Brain pericyte (primary cell): ENCODE measurements at places on chromosomes 4 and X.

GRCh38 chrX:53716328-53717088, 30.0 kb upstream of the HUWE1 start:
- DNase-seq = no peak

- DNase-seq = no peak
These were observed 2.0 kb downstream of the CHIC2 start for GRCh38 chr4:54062392-54062791.

DNA sequence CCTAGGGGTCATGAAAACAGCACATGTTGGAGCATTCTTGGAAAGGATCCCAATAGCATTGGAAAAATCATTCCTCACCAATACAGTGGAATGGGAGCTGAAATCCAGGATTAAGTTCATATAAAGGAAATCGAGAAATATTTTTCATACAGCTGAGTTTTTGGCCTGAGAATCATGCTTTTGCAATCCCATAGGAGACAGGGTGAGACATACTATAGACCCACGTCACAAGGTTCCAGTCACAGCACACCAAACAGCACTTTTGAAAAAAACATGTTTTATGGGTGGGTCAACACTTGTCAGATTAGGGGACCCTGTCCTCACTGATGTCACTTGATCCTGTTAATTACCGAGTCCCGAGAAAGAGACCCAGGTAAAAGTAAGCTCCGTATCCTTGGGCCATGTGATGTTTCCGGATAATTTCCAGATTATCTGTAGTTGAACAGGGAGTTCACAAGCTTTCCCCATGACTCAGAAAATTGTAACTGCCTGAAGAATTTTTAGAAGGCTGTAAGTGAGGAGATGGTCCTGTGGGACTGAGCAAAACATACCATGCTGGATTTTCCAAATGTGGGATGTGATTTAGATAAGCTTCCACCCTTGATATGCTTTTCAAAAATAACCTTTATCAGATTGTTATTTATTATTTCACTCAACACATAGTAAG, 80.9 kb upstream of the TLR3 start:
- no peak for DNase-seq

GRCh38 chr4:94302191-94302590, 40.4 kb downstream of the HPGDS start:
- DNase-seq = no peak

DNA sequence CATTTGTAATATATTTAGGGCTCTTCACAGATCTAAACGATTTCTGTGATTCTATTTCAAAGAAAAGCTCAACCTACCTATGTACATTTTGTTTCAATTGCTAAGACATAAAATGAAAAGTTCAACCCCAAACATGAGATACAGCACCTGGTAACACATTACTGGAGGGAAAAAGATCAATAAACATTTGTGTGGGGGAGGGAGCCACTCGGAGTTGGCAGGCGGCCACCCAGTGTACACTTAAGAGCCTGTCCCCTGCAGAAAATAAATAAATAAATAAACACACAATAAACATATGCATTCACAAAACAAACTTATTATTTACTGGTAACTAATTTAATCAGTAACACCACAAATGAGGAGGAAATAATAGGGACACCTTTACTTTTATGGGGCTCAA, 19.3 kb downstream of the PRSS48 start:
- DNase-seq = no peak

- no peak for DNase-seq
These were observed 39.5 kb downstream of the USP46 start for GRCh38 chr4:52619591-52619931.

GRCh38 chr4:15253349-15253748, 174.5 kb upstream of the C1QTNF7 start:
- no peak for DNase-seq

DNA sequence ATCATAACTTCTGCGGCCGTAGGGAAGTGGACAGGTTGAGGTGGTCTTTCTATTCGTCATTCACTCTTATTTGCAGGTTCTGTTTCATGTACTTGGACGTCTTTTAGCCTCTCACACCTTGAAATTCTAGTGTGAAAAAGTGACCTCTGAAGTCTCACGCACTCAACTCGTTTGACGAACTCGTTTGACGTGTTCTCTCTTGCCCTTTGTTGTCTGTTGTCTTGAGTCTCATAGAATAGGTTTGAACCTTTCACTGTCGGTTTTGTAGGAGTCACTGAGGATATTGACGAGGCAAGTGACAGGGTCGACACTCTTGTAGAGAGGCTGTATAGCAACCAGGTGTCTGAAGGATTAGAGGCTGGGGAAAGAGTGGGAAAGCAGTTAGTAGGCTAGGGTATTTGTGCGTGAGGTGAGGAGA, 1.1 kb upstream of the PGRMC2 start:
- DNase-seq = peak; percentile 27

DNA sequence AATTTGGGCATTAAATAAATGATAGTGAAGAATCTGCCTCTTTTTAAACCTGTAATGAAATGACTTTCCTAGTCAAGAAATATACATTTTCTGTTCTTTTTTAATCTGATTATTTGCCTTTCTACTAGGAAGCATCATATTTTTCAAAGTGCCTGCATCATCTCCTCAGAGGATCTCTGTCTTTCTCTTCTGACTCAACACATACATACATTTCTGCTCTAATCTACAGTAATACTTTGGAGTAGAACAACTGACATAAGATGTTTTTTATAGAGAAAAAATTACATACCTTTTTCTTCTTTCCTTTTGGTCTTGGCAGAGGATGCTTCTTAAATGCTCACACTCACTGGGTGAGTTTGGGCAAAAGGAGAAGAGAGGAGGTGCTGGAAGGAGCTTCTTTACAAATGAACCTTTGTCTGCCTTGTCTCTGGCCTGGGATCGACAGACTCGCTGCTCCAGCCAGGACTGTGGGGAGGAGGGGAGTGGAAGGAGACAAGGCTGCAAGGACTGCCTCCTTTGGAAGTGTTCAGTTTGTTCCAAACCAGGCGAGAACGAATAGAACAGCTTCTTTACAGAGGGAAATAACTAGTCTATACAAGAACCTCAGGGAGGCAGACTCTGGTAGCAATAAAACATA, at the start of gene SCRG1:
SCRG1 (minus strand) TSS at position 338 of the 637 bp plus-strand sequence. CDS start 7,702 bp downstream, outside the sequence.
- DNase-seq = no peak

GRCh38 chr4:53365121-53365485, 758 bp downstream of the SCFD2 start:
- DNase-seq = no peak

DNA sequence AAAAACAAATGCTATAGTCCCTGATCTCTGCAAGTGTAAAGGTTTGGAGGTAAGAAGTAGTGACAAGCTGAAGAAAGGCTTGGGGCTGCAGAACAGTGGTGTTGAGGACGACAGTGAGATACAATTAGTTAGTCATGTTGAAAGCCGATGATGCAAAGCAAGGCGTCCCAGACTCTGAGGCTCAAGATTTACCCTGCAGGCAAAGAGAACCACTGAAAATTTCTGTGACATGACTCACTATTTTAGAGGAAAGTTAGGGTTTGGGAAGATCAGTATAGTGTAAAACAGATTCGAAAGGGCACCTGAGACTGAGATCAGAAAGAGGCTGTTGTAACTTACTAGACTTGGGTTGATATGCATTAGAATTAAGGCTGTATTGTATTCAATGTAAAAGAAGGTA, 281.3 kb upstream of the FTHL17 start:
- DNase-seq = no peak

DNA sequence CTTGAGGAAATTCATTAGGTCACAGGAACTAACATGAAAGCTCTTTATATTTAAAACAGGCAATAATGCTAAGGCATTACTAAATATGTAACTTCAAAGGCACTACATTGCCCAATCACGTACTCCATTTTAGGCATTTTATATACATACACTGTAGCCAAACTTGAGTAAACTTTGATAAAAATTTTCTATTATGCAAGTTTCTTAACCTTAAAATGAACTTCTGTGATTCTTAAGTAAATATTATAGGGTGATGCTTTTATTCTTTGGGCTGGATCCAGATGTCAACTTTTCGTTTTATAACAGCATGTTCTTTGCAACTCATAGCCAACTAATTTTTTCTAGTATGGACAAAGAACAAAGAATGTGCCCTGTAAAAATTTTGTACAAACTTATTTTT, 28.3 kb upstream of the MAP9 start:
- DNase-seq = no peak

GRCh38 chrX:150790021-150790420, 96.8 kb downstream of the MTMR1 start:
- no peak for DNase-seq

DNA sequence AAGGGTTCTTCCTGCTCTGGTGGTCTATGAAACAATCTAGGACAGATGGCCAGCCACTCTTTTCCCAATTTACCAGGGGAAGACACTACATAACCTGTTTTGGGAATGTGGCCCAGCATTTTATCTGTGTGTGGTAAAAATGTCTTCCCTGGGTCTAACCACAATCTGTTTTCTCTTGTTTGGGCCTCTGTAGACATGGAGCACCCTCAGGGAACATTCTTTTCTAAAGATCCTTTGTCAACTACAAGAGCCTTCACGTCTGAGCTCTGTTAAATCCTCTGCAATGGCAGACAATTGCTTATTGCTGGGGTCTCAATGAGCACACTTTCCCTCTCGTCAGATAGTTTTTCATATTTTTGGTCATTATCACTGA, 35.5 kb downstream of the PLAC1 start:
- DNase-seq = no peak

- peak; percentile 31 for DNase-seq
These were observed 129.1 kb downstream of the FBXO8 start for GRCh38 chr4:174154215-174154854.

DNA sequence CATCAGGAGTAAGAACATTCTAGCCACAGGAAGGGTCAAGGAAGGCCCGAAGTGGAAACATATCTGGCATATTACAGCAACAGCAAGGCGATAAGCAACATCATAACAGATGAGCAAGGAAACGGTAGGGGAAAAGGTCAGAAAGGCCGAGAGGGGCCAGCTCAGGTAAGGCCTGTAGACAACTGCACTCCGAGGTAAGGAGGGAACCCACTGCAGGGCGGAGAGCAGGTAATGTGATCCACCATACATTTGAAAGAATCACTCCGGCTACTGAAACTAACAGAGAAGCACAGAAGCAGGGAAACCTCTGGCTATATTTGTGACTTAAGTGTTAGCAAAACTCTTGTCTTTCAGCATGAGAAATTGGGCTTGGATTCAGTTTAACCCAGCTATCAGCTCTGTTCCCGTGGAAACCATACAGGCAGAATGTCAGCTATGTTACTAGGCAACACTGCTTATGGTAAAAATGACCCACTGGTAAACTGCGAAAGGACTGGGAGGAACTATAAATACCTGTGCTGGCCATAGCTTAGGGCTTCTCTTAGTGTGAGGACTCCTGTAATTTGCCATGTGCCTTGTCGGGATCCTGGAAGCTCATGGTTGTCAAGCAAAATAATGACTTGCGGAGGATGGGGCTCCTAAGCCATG, 31.0 kb downstream of the FRYL start:
- no peak for DNase-seq

- DNase-seq = no peak
These were observed 75.4 kb downstream of the AR start for GRCh38 chrX:67619253-67619652.

GRCh38 chrX:44459501-44459900, 83.2 kb downstream of the FUNDC1 start:
- no peak for DNase-seq

GRCh38 chr4:23932186-23932585, 42.3 kb upstream of the PPARGC1A start:
- DNase-seq = no peak

DNA sequence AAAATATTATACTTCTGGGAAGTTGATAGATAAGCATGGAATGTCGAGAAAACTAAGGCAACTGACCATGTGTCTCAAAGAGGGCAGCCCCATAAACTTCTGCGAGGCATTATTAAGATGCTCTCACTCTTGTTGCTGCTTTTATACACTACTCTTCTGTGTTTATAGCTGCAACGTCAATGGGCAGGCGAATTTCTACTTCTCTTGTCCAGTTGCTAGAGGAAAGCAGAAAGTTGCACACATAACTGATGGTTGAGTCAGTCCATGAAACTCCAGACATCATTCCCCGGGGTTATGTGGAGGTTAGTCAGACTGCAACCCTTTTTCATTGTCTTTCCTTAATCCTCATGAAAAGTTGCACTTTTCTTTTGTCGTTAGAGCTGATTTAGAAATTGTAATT, 39.8 kb downstream of the VCX3B start:
- DNase-seq = no peak
